ENCODE measurements at places on chromosomes 2 and 18.

DNA sequence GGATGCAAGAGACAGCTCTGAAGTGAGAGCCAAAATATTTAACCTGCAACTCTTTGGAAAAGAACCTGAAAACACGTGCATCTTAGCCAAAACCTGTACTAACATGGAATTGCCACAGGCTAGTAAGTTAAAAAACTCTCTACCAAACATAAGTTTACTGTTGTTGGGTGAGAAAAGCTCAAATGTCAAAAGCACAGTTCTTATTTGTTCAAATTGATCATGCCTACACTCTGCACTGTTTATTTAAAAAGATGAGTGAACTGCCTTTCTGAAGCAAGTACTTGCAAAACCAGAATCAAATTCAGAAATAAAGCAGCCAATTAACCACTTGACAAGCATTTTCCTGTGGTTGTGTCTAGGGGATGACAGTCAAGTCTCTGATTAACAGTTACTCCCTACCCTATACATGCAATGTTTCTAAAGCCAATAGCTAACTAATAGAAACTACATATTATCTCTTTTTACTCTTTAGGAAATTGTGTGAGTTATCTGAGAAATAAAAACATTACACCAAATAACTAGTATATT lies 5.6 kb downstream of the IKZF2 start:
- DNase-seq, result no peak

GRCh38 chr18:23552505-23552904 lies 33.8 kb downstream of the NPC1 start:
- no peak for DNase-seq

- DNase-seq, result no peak
Measured at GRCh38 chr18:52624702-52625101, 284.7 kb downstream of the DCC start.

DNA sequence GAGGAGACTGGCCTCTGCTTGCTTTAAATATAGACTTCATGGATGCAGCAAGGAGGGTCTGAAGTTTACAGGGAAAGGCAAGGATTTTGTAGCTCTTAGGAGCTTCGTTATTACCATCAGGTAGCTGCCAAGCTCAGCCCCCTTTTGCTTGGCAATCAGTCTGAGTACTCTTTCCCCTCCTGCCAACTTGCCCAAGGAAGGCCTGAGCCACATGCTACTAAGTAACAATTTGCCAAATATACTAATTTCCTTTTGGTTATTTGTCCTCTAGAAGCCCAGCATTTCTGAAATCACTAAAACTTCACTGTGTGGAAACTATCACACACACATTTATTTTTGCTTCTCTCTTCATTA lies 85.5 kb upstream of the ITPRID2 start:
- DNase-seq, result no peak

DNA sequence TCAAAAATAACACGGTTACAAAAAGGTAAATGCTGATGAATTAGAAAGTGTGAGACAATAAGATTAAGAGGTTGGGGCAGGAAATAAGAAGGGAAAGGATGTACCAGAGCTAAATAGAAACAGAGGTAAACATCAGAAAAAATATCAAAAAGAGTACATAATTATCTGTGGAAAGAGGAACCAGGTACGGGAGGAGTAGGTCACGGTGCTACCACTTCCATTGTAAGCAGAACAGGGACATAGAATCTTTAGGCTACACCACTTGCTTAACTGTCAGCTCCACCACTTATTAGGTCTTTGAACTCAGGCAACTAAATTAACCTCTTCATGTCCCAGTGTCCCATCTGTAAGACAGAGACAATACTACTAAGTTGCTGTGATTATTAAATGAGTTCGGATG lies 350.3 kb downstream of the LRATD1 start:
- DNase-seq, result no peak

- DNase-seq, result no peak
Measured at GRCh38 chr2:9168821-9169221, 37.8 kb upstream of the ASAP2 start.

- no peak for DNase-seq
Measured at GRCh38 chr2:8672940-8673339, 8.9 kb upstream of the ID2 start.

GRCh38 chr2:41027095-41027494 lies 575.2 kb upstream of the SLC8A1 start:
- no peak for DNase-seq

DNA sequence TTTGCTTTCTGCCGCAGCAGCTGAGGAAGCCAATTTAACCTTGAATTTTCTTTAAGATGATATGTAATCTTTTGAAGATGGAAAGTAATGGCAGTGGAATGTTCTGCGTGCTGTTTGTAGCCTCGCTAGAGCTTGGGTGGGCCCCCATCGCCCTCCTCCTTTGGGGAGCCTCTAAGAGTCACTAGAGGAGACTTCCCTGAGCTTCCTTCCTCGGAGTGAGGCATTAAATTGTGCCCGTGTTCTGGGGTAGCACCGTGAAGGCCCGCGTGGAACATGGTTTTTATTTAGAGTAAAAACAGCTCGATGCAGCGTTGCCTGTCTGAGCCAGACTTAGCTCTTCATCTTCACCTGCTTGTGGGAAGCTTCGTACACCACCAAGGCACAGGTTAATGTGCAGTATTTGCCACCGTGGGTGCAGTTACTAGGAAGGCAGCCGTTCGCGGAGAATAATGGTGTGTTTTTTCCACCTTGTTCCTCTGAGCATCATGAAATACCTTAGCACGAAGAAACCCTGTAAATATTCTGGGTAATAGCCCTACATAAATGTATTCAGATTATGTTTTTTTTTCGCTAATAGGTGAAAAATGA lies 38.5 kb downstream of the NCK2 start:
- DNase-seq, result no peak

- DNase-seq, result no peak
Measured at GRCh38 chr2:225025917-225026571, 16.2 kb downstream of the DOCK10 start.

GRCh38 chr2:70902067-70902442 lies 33.6 kb upstream of the ATP6V1B1 start:
- no peak for DNase-seq

DNA sequence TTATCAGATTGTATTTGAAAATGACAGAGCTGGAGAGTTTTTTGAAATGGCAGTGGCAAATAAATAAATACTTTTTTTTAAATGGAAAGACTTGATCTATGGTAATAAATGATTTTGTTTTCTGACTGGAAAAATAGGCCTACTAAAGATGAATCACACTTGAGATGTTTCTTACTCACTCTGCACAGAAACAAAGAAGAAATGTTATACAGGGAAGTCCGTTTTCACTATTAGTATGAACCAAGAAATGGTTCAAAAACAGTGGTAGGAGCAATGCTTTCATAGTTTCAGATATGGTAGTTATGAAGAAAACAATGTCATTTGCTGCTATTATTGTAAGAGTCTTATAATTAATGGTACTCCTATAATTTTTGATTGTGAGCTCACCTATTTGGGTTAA lies 30.9 kb downstream of the CD28 start:
- no peak for DNase-seq

DNA sequence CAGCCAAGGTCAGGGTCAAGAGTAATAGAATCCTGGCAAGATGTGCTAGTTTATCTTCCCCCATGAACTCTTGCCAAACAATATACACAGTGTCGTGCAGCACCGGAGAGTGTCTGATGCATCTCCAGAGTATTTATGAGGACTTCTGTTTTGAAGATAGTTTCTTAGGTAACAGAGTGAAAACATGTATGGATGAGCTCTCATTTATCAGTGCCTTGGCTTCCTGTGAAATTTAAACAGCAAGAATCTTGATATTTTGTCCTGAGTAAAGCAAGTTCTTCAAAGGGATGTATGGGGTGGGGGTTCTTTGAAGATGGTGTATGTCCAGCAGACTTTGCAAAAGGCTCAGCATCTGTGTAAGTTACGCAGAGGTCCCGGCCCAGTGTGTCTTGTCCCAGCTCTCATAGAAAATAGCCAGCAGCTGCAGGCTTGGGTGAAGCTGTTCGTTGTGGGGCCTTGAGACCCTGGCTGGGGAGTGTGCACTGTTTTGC lies 361.0 kb upstream of the NT5C1B start:
- no peak for DNase-seq

DNA sequence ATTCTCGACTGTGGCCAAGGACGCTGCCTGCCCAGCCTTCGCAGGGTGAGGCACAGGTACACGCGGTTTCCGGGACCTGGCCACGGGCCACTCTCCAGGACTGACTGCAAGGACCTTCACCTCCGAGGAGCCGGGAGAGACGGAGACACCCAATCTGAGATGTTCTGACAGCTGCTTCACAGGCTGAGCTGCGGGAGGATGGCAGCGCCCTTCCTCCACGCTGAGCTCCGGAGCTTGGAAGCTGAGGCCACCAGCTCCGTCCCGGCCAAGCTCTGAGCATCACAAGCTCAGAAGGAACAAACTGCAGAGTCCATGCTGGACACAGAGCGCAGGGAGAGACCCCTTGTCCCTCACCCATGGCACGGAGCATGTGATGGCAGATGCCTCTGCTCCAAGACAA lies 71.1 kb upstream of the CTDP1 start:
- DNase-seq, result no peak

DNA sequence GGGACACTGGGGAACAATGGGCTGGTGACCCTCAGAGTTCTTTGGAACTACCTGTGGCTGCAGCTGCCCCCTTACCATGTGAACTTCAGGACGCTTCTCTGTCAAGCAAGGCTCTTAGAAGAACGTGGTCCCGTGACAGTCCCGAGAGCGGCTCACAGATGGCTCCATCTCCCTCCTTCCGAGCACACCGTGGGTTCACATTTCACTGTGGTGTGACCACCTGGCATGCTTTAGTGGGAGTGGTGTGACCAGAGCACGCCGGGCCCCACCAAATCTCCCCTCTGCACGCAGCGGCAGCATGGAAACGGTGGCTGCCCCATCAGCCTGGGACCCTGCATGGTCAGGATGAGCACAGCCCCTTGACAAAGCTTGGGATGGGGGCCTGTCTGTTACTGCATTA lies 9.7 kb upstream of the TPO start:
- DNase-seq, result no peak

DNA sequence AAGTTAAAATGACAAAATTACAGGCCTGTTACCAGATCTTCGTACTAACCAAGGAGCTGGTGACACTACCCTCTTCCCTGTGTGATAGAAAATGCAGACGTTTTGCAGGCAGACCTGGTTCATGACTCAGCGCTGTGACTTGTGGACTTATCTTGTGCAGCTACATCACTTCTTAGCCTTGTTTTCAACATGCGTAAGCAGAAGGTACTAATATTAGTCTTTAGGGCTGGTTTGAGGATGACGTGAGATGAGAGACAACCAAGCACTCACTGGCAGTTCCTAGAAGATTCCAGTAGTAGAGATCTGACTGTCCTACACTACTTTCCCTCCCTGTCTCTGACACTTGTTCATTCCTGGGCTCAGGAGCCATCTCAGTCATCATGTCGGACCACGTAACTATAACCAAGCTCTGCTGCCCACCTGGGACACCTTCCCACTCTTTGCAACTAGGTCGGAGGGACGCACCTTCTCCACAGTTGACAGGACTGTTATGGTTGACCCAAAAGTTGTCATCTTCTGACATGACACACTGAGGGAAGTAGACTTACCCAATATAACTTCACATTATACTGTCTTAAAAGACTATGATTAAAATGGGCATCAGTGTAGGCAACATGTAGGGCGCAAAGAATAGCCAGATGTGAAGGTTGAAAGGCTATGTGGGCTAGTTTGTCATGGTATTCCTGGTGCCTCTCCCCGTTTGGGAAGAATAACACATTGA lies 64.8 kb downstream of the TNFRSF11A start:
- no peak for DNase-seq

Measured in stimulated activated CD8-positive, alpha-beta memory T cell treated with anti-CD3 and anti-CD28 coated beads, Interleukin-2, amount 100 ng/mL, for 1 hour (primary cell).